ENCODE measurements at places on chromosomes 1 and 21. TPM values are rescaled to one million over a fixed set of nuclear protein-coding genes. Genes with fewer than 3 reads are reported as not detected.

The ECE1 gene
- 53.6 TPM for total RNA-seq

The DISC1 gene
- 5.3 TPM for total RNA-seq

The ADGRL2 gene
- total RNA-seq, result 73.9 TPM

The HRNR gene
- total RNA-seq, result not detected

The TMEM59 gene
- total RNA-seq, result 334 TPM

The CFHR1 gene
- total RNA-seq, result not detected

The C1orf185 gene
- not detected for total RNA-seq

- H3K4me3 ChIP-seq, result no peak overlapping the region
- H3K27me3 ChIP-seq, result peaks cover 4% of the 10 kb centered on the region
- no peak for DNase-seq
- no peaks in the 10 kb centered on the region for H3K36me3 ChIP-seq
These were observed 18.1 kb downstream of the CFAP45 start for GRCh38 chr1:159881622-159882526.

DNA sequence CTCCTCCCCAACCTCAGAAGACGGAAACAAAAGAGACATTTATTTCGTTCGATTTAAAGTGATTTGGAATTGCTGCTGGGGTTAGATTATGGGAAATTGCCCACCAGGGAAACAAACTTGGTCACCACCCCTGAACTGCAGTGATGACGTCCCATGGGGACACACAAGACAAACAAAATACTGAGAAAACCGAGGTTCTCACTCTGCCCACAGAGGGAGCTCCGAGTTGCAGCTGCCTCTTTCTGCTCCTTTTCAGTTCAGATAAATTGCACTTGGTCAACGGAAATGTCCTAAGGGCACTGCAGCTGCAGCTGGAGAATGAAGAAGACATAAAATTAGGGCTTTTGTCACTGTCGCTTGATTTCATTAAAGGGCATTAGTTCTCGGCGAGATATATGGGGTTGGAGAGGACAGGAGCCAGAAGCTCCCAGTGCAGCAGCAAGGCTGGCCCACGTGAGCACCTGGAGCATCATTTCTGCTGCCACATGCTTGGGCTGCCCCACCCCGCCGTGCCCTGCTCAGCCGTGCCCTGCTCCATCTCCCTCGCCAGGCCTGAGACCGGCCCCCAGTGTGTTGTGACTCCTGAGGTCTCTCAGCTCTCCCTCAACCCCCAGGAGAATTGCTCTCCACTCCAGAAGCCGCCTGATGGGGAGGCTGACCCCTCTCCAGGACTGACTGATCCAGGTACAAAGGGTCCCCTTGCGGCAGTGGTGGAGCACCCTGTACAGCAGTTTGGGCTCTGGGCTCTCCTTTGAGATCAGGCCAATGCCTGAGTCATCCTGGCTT is 231.7 kb upstream of the AJAP1 start:
- DNase-seq, result no peak
- no peaks in the 10 kb centered on the region for H3K27me3 ChIP-seq
- no peak overlapping the region for H3K27ac ChIP-seq
- H3K36me3 ChIP-seq, result no peaks in the 10 kb centered on the region

- H3K4me3 ChIP-seq, result no peak overlapping the region
- no peak for DNase-seq
- no peaks in the 10 kb centered on the region for H3K27me3 ChIP-seq
- H3K36me3 ChIP-seq, result no peaks in the 10 kb centered on the region
- no peak overlapping the region for H3K27ac ChIP-seq
- no peaks in the 10 kb centered on the region for H3K4me1 ChIP-seq
These were observed 11.5 kb upstream of the C1orf105 start for GRCh38 chr1:172408958-172409357.

DNA sequence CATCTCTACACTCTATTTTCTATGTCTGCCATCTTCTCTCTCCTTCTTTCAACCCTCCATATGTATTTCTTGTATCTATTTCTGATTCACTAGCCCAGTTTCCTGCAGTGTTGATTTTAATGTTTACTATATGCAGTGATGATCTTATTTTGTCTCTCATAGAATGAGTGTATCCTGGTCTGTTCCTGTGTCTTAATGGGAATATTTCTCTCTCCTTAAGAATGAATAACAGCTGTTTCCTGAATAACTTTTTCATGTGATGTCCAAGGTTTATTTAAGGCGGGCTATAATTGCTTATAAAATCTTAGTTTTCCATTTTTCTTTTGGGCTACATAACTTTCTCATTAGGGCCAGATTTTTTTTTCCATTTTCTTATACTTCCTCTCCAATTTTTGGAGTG is 144.5 kb downstream of the C1orf21 start:
- H3K36me3 ChIP-seq, result no peaks in the 10 kb centered on the region
- DNase-seq, result no peak
- H3K4me3 ChIP-seq, result no peak overlapping the region
- H3K4me1 ChIP-seq, result peaks cover 39% of the 10 kb centered on the region

GRCh38 chr1:58585581-58586151 is 8.6 kb upstream of the TACSTD2 start:
- H3K36me3 ChIP-seq, result no peaks in the 10 kb centered on the region
- DNase-seq, result no peak
- no peaks in the 10 kb centered on the region for H3K27me3 ChIP-seq
- H3K27ac ChIP-seq, result peak overlapping the region; percentile 76

DNA sequence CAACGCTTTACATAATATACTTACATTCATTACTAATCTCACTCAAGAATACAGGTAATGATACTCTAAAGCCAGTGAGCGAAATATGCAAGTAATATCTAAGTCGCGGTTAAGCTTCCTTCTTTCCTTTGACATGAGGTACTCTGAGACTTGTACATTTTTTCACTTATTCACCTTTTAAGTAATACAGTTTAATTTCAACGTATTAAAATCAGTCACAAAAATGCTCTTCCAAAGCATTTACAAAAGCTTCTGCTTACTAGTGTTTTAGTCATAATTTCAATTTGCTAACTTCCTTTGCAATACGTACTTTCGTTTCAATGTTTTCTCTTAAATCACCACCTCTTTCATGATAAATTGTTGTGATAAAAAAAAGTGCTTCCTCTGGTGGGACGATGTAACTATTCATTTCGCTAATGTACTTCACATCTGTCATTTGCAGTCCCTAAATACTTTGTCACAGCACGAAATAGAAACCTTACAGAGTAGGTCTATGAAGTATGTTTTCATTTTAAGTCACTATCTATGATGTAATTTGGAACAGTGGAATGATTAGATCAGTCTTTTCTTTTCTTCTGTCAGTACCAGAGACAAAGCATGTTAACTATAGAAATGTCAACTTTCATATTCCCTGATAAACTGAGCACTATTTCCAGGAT is 34.0 kb upstream of the ADGRL4 start:
- H3K36me3 ChIP-seq, result no peaks in the 10 kb centered on the region
- H3K4me3 ChIP-seq, result peak overlapping the region; percentile 27
- no peak overlapping the region for H3K27ac ChIP-seq
- no peak for DNase-seq

DNA sequence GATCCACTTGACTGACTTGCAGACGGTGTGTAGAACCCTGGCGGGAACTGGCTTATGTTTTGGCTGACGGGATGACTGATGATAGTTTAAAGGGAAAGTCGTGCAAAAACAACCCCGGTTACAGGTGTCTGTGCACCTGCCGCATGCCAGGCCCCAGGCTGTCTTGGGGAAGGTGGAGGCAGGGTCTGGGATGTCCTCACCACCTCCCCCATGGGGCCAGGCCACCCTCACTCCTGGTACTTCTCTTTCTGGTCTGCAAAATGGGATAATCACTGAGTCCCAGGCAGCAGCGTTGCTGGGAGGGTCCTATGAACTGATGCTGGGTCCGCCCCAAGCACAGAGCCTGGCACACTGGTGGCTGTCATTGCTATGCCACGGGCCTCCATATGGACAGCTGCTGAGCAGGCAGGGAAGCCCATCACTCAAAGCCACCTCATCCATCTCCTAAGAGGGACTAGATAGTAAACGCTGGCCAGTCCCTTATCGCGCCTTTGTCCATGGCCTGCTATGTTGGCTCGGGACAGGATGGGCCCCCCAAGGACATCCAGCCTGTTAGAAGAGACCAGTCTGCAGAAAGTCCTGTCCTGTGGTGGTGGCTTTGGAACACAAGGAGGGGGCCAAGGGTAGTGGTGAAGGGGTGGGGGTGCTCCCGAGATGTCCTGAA is 15.0 kb upstream of the SLC2A7 start:
- DNase-seq, result no peak
- no peaks in the 10 kb centered on the region for H3K4me1 ChIP-seq
- no peak overlapping the region for H3K4me3 ChIP-seq
- no peaks in the 10 kb centered on the region for H3K36me3 ChIP-seq

DNA sequence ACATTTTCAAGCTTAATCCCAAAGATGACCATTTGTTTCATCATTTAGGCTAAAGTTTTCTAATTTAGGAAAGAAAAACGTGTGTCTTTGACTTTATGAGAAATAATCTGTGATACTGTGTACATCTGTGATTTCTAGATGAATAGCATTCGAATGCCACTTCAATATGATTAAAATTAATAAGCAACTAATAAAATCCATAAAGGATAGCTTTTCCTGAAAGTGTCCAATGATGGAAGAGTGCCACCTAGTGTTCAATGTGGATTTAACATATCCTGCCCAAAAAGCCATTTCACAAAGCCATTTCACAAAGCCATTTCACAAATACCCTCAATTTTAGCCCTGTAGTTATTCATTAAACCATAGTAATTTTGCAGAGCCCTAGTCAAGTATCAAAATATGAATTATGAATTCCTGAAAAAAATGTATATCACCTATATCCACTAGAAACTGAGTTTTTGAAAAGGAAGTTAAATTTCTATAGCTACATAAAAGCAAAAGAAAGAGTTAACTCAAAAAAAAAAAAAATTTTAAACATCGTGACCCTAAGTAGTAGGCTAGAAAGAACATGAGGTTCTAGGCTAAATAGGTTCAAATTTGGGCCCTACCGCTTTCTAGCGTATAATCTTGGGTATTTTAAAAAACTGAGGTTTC is 19.1 kb downstream of the NME7 start:
- H3K4me1 ChIP-seq, result no peaks in the 10 kb centered on the region
- H3K4me3 ChIP-seq, result no peak overlapping the region
- no peaks in the 10 kb centered on the region for H3K27me3 ChIP-seq
- DNase-seq, result no peak

- no peaks in the 10 kb centered on the region for H3K4me1 ChIP-seq
- H3K36me3 ChIP-seq, result no peaks in the 10 kb centered on the region
- H3K4me3 ChIP-seq, result no peak overlapping the region
- no peak overlapping the region for H3K27ac ChIP-seq
- peak; percentile 57 for DNase-seq
- H3K27me3 ChIP-seq, result no peaks in the 10 kb centered on the region
These were observed 179.9 kb upstream of the FGGY start for GRCh38 chr1:59116920-59117542.

- no peak for DNase-seq
- peaks cover 3% of the 10 kb centered on the region for H3K4me1 ChIP-seq
- H3K27ac ChIP-seq, result no peak overlapping the region
- H3K36me3 ChIP-seq, result no peaks in the 10 kb centered on the region
- no peaks in the 10 kb centered on the region for H3K27me3 ChIP-seq
These were observed 85.0 kb upstream of the KCNJ15 start for GRCh38 chr21:38171723-38172344.

- no peak overlapping the region for H3K4me3 ChIP-seq
- H3K36me3 ChIP-seq, result no peaks in the 10 kb centered on the region
- no peaks in the 10 kb centered on the region for H3K27me3 ChIP-seq
- no peak for DNase-seq
- no peak overlapping the region for H3K27ac ChIP-seq
These were observed 165.1 kb downstream of the DAB1 start for GRCh38 chr1:57258557-57259325.

- no peaks in the 10 kb centered on the region for H3K27me3 ChIP-seq
- DNase-seq, result peak; percentile 95
- peak overlapping the region; percentile 84 for H3K4me3 ChIP-seq
- H3K27ac ChIP-seq, result peak overlapping the region; percentile 90
These were observed 668 bp downstream of the CBR3 start for GRCh38 chr21:36135391-36136102.

- no peak overlapping the region for H3K4me3 ChIP-seq
- H3K27me3 ChIP-seq, result no peaks in the 10 kb centered on the region
- DNase-seq, result no peak
- H3K4me1 ChIP-seq, result no peaks in the 10 kb centered on the region
These were observed 355.1 kb downstream of the NPHP4 start for GRCh38 chr1:5637171-5637570.

GRCh38 chr1:73862355-73862754 is 335.6 kb downstream of the LRRIQ3 start:
- no peak overlapping the region for H3K4me3 ChIP-seq
- H3K4me1 ChIP-seq, result no peaks in the 10 kb centered on the region
- no peak overlapping the region for H3K27ac ChIP-seq
- H3K27me3 ChIP-seq, result no peaks in the 10 kb centered on the region

GRCh38 chr1:245382981-245383380 is 228.2 kb downstream of the KIF26B start:
- no peak overlapping the region for H3K4me3 ChIP-seq
- DNase-seq, result no peak
- no peak overlapping the region for H3K27ac ChIP-seq
- no peaks in the 10 kb centered on the region for H3K36me3 ChIP-seq
- H3K27me3 ChIP-seq, result no peaks in the 10 kb centered on the region

- H3K4me3 ChIP-seq, result no peak overlapping the region
- no peaks in the 10 kb centered on the region for H3K27me3 ChIP-seq
- no peak for DNase-seq
- peaks cover 17% of the 10 kb centered on the region for H3K4me1 ChIP-seq
These were observed 17.6 kb upstream of the PARP1 start for GRCh38 chr1:226425431-226426031.

DNA sequence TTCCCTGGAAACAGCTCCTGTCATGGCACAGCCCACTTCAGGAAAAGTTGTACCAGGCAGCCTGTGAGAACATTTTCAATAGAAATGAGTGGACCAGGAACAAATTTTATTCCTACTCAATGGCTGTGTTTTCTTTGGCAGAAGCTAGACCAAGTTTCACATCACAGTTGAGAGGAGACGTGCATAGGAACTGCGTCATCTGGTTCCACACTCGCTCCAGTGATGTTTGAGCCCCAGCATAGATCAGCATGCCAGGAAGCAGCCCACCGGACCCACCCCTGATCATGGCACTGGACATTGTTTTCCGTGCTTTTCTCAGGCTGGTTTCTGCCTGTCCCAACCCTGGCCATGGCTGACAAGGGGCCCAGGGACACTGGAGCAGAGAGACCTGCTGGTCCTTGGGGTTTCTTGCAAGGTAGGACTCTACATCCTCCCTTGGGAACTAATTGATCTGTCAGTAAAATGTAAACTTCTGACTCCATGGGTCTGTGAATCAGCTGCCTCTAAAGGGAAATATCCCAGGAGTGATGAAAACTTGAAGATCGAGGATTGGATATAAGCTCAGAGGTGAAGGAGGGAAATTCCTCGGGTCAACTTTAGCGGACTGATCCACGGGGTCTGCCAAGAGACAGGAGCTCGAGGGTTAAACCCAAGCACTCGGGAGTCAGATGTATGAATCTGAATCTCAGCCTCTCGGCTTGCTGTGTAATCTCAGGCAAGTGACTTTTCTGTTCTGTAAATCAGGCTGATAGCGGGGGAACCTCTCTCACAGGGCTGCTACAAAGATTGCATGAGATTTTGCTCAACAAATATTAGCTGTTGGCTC is 35.7 kb downstream of the NEK2 start:
- no peaks in the 10 kb centered on the region for H3K27me3 ChIP-seq
- no peak overlapping the region for H3K27ac ChIP-seq
- peaks cover 12% of the 10 kb centered on the region for H3K4me1 ChIP-seq
- no peak for DNase-seq
- H3K4me3 ChIP-seq, result no peak overlapping the region

Measured in esophagus muscularis mucosa (tissue), 4 donors.